ENCODE measurements at places on chromosomes 16 and 17.
A peak's percentile ranks its signal among the peaks of the same experiment; 100 is the strongest.

DNA sequence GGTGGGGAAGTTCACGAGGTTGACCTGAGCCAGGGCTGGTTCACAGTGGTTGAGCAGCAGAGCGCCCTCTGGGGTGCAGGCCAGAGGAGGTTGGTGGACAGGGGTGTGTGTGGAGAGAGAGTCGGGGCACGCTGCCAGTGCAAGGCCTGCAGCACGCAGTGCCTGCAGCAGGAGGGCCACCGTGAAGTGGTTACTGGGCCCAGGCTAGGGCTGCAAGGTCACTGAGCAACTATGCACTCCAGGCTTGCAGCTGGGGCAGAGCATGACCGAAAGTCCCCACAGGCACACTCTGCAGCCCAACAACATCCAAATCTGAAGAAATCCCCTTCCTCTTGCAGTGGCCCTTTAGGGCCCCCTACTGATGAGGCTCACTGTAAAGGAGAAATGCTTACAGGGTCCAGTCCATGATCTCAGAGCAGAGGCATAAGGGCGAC lies 89.1 kb upstream of the NOL11 start:
- peak; percentile 7 for DNase-seq

- DNase-seq: no peak
Observed at GRCh38 chr17:76880268-76880667, 12.1 kb downstream of the MGAT5B start.

- no peak for DNase-seq
Observed at GRCh38 chr16:54425068-54425467, 138.5 kb upstream of the IRX3 start.

- no peak for DNase-seq
Observed at GRCh38 chr17:4490109-4490591, 8.5 kb upstream of the SPNS2 start.

DNA sequence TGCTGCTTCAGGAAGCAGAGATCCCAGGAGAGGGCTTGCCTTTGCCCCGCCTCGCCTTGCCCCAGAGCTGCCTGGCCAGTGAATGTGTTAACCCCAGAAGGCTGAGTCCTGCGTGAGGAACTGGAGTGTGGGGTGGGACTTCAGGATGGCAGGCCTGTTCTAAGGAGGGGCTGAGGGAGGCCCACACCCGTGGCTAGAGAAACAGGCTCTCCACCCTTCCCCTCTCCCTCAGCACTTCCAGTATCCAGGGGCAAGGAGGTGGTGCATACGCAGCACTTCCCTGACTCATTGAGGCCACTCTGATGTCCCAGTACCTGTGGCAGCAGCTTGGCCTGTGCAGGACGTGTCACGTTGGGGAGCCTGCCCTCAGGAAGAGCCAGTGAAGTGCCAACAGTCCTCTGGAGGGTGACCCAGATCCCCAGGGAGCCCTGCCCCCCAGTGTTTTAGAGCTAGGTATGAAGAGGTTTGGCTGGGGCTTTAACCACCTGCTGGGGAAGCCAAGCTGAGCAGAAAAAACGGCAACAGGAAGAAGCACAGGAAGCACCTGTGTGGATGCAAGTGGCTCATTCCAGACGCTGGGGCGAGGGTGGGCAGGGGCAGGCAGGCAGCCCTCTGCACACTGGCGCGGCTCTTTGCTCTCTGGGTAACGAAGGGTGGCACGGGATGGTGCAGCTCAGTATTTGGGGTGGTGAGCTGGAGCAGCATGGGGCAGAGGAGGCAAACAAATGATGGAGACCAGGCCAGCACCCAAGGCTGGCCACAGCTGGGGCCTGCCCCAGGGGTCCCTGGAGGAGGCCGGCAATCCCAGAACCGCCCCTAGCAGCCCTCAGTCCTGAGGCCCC lies 14.7 kb upstream of the CTCF start:
- peak; percentile 50 for DNase-seq

GRCh38 chr16:79482011-79482410 lies 118.5 kb downstream of the MAF start:
- DNase-seq: no peak

- peak; percentile 57 for DNase-seq
Observed at GRCh38 chr16:29811896-29812665, at the start of gene PRRT2. Gene PRRT2 (plus strand): TSS chr16:29812193. CDS start chr16:29813055, 862 bp downstream.

DNA sequence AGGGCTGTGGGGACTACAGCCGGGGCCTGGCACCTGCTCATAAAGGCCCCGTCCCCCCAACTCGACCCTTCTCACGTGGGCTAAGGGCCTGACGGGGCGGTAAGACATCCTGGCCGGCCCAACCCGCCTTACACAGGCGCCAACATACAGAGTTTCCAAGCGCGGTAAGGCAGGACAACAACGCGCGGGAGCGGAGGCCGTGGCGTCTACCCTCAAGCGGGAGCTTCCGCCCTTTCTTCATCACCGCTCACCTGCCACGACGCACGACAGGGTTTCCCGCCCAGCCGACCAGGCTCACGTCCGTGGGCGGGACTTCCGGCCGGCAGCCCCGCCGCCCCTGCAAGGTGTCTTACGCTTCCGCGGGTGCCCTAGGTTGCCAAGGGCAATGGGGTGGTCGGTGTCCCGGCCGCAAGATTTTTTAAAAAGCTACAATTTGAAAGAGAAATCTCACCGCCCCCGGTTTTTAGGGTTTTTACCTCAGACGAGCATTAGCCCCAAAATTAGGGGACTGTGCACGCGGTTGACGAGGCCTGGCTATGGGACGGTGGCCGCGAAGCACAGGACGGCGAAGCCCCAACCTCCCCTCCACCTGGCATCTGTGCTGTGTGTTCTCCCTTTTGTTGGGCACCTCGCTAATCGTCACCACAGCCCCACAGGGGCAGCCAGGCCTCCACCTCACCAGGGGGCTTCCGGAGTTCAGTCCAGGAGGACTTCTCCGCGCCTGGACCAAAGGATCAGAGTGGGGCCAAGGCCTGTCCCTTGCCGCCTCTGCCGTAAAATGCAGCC lies at the start of gene TERB1:
TSS of gene TERB1 (minus strand) at position 265 of the 786 bp plus-strand sequence. CDS start 4,786 bp downstream, outside the sequence.
- DNase-seq: no peak

- DNase-seq: no peak
Observed at GRCh38 chr17:76027159-76027839, at the start of gene EVPL. Gene EVPL (minus strand): TSS chr17:76027306. CDS start chr17:76027198, 108 bp downstream.

DNA sequence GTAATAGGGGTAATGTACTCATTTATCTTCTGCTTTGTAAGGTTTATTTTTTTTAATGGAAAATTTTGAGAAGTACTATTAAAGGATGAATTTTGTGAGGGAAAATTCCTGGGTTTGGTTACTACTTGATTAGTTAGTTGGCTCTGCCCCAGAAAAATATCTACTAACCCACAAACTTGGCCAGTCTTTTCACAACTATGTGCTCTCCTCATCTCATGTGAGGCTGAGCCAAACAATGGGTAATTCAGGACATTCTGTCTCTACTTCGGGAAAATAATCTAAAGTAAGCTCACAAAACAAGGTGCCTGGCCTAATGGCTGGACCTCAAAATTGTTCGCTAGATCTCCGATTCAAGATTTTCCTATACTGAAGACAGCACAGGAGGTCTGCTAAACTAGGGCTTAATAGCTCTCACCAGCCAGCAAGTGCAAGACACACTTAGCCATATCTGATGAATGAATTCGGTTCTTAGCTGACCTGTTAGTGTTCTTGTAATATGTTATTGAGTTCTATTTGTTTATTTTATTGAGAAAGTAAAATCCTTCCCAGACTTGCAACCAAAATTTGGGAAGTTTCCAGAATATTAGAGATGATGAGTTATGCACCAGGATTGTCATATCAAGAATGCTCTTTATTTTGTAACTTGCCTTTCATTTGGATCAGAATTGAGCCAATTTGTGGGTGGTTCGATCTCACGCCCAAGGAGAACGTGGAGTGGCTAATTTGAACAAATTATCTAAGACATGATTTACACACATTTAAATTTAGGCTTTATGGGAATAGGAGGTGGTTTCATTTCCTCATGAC lies 5.7 kb downstream of the KCNJ16 start:
- DNase-seq: no peak

- no peak for DNase-seq
Observed at GRCh38 chr17:4672751-4673150, 31.2 kb downstream of the PELP1 start.

- DNase-seq: peak; percentile 66
Observed at GRCh38 chr17:38870259-38871165, 654 bp downstream of the LASP1 start.

GRCh38 chr17:15649861-15650421 lies 30.4 kb upstream of the FBXW10B start:
- no peak for DNase-seq

GRCh38 chr17:15273141-15273793 lies 8.1 kb upstream of the PMP22 start:
- no peak for DNase-seq

DNA sequence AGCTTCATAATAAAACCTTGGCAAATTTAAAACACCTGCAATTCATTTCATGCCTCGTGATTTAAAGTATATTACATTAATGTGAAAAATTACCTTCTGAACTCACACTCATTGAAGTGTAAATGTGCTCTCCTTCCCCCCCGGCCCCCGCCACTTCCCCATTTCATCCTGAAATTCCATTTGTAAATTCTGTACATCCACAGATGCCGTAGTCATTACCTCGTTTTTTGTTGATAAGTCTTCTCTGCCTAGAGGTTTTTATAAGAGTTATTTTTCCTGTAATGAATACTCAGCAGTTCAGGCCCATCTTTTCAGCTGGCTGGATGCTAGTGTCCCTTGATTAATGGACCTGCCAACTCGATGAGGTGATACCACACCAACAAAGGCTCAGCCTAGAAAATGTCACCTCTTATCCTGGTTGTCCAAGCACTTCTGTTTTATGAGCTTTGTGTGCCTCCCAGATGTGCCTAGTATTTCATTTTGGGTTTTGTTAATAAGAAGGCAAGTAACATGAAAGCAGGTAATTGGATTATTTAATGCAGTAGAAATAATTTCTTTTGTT lies 64.8 kb upstream of the KIFC3 start:
- DNase-seq: no peak

GRCh38 chr16:4606354-4606753 lies 8.3 kb downstream of the UBALD1 start:
- DNase-seq: no peak

- no peak for DNase-seq
Observed at GRCh38 chr16:69277413-69277812, 33.7 kb upstream of the VPS4A start.

DNA sequence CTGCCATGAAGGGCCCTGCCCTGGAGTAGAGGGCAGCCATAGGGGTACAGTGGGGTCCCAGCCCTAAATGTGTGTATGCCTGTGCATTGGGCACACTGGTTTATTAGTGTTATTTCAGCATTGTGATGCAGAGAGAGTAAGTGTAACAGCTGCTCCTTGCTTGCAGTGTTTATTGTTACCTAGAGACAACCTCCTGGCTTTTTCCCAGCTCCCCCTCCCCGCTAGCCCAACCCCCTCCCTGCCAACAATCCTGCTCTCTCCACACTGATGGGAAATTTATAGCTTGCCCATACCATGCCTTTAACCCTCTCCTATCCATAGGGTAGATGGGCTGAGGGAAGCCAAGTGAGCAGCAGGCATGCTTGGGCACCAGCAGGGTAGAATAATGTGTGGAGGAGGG lies 51.3 kb downstream of the NEUROD2 start:
- DNase-seq: no peak

GRCh38 chr17:65666876-65667321 lies 105.5 kb upstream of the AXIN2 start:
- no peak for DNase-seq

- no peak for DNase-seq
Observed at GRCh38 chr17:49107211-49107557, 25.4 kb upstream of the B4GALNT2 start.

DNA sequence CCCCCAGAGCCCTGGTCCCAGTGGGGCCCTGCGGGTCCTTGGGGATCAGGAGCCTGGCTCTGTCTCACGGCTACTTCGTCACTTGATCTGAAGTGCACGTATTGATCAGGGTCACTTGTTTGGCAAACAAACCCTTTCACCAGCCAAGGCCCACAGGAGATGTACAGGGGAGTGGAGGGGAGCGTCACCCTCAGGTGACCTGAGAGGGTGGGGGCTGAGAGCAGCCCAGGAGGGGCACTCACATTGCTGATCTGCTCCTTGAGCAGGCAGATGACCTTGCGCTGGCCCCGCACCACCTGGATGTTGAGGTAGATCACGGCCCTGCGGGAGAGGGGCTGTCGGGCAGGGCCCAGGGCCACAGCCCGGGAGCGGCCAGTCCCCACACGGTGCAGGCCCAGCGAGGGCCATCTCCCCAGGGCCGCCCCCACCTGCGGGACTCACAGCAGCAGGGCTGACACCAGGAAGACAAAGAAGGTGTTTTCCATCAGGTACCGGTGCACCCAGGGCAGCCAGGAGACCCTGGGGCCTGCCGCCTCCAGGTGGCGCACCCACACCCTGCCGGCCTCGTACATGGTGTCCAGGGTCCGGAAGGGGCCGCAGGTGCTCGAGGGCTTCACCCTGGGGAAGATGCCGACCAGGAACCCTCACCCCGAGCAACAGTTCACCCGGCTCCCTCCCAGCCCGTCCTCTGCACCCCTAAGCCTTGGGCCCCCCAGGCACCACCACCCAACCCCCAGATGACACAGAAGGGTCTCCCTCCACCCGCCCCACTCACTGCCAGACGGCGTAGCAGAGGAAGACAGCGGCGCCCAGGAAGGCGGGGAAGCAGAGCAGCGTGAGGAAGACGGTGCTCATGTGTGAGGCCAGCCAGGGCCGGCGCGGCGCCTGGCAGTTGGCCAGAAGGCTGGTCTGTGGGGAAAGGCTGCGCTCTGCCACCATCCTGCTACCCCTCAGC lies 11.3 kb downstream of the TMC6 start:
- DNase-seq: no peak

- no peak for DNase-seq
Observed at GRCh38 chr16:4375717-4376116, 4.1 kb downstream of the VASN start.

GRCh38 chr17:80129006-80129565 lies 17.8 kb downstream of the EIF4A3 start:
- no peak for DNase-seq

DNA sequence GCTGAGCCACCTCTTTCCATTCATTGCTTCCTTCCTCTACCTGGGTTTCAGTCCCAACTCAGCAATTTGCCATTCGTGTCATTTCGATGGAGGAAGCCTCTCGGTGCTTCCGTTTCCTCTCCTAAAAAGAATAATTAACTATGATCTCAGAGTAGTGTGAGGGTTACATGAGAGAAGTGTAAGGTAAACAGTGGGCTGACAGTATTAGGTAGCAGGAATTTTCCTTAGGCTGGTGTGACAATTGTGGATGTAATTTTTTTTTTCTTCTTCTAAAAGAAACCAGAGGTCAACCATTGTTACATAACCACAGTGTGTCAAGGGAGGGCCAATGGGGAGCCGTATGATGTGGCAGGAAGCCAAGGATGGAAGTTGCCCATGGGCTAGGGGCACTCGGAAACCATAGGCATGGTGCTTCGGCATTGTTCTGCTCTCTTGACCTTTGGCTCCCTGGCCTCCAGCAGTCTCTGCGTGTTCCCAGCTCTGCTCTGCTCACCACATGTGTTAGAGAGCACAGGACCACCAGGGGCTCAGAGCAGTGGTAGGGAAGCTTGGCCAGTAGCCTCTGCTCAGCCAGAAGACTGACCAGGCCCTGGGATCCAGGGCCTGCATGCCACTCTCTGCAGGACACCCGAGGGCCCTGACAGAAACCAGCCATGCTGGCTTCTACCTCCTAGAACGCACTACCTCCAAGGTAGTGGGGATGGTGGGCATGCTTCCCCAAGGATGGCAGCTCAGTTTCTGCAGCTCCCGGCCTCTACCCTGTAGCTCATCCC lies 2.0 kb upstream of the TOP2A start:
- DNase-seq: no peak
